ENCODE measurements at places on chromosomes 4 and X.

- no peak for ATAC-seq
Observed at GRCh38 chr4:90084967-90085295, 42.3 kb upstream of the CCSER1 start.

DNA sequence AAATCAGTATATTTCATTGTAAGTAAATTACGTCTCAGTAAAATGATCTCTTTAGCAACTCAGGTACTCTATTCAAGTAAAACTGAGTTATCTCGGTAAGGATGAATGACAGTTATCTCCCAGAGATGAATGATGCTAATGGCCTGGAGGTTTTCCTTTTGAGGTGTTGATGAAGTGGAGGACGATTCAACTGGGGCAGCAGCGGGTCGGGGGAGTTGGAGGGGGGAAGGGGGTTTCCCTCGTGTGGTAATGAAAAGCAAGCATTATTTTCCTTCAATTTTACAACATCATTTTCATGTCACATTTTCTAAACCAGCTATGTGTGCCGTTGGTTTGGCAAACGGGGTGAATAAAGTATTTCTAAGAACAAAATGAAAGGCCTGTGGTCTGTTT is 92.4 kb upstream of the ATXN3L start:
- peak; percentile 34 for ATAC-seq

DNA sequence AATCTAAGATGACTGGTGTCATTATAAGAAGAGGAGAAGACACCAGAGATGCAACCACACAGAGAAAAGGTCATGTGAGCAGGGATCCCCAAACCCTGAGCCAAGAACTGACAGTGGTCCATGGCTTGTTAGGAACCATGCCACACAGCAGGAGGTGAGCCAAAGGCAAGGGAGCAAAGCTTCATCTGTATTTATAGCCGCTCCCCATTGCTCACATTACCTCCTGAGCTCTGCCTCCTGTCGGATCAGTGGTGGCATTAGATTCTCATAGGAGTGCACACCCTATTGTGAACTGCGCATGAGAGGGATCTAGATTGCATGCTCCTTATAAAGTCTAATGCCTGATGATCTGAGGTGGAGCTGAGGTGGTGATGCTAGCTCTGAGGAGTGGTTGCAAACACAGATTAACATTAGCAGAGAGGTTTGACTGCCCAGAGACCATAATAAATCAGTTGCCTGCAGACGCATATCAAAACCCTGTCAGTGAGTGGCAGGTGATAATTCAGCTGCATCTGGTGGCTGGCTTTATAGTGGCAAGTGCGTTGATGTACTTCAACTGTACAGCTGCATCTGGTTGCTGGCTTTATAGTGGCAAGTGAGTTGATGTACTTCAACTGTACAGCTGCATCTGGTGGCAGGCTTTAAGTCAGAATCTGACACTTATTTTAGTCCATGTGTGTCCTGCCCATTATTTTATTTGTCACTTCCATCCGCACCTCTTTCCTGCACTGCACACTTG is 19.8 kb upstream of the CXCL2 start:
- ATAC-seq: no peak

DNA sequence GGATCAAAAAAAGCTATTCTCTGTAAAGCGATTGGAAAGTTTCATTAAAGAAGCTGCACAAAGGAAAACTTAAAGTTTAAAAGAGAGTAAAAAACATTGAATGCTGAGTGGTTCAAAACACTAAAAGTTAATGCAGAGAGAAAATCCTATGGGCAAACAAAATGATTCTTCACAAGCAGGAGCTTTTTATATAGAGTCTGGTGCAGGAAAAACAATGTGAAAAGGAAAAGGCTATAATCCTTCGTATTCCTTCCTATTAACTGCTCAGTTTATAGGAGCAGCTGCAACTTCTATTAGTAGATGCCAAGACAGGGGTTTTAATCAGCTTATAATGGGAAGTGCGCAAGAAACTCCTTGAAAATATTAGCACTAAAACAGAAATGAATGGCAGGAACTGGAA is 100.7 kb downstream of the PDGFC start:
- no peak for ATAC-seq

DNA sequence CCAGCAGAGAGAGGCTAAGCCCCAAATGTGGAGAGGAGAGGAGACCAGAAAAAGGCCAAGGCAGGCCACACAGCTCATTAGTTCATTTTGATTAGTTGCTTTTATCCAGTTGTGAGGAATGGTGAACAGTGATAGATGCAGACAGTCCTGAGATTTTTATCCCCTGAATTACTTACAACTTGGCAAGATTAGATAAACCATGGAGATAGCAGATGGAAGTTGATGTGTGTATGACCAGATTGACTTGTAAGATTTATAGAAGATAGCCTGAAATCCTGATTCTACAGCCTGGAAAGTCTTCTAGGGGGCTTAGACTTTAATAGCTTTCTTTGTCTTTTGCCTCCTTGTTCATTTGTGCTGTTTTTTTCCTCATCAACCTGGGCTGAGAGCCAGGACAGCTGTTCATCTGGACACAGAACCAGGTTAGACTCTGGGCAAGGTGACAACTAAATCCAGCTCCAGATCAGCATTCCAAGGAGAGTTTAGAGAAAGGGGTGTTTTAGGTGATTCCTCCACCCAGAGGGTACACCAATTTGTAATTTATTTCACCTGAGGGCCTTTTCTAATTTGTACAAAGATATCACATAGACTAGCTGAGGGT is 215.5 kb downstream of the SPATA18 start:
- no peak for ATAC-seq

DNA sequence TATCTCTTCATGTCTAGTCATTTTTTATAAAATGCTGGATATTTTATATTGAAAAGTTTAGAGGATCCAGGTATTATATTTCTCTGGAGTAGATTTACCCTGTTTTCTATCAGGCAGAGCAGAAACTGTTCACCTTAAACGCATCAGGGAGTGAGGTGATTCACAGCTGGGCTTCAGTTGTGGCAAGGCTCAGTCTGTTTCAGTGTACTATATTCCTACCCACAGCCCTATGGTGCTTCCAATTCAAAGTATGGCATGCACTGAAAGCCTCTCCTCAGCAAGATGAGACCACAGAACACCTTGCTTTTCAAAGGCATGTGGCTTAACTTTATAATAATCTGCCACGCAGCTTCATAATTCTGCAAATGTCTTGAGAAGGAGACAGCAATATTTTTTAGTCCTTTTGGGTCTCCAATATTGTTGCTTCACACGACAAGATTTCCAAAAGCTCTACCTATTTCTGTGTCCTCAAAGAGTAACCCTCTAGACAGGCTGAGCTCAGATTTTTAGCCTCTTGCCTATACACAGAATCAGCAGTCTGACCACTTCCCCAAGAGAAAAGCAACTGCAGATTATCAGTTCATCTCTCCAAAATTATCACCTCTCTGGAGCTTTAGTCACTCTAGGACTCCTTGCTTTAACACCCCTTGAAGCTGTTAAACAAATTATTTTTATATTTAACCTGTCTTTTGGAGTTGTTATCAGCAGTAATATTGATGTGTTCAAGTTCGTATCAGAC is 24.4 kb downstream of the PRDM5 start:
- ATAC-seq: no peak

DNA sequence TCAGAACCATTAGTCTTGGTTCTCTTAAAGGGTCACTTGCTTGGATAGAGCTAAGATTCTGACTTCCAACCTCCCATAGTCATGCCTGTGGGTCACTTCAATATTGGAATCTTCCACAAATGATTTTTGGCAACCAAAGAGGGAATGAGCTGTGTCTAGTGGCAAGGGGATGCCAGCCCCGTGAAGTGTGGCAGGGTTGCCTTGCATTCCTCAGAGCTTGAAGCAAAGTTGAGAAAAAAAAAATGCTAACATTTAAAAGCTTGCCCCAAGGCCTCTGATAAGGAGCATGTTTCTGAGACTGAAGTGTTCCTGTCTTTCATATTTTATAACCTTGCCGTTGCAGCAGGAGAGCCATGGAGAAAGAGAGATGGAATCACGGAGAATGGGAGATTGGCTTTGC is 120.2 kb downstream of the PAPSS1 start:
- no peak for ATAC-seq

DNA sequence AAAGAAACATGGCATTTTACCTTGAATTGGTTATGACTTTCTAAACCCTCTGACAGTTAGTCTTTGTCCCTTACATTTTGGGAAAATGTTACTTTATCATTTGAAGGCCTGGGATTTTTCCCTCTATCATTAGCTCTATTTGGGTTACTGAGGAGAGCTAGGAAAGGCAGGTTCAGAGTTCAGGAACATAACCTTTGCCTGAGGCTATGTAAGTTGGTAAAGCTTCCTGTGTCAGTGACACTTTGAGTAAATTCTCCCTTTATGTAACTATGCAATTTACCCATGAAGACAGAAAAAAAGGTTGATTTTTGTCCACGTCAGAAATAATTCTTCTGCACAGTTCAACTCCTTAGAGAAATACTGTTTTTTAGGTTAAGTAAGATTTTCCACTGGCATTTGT is 171.8 kb upstream of the NRK start:
- ATAC-seq: no peak

DNA sequence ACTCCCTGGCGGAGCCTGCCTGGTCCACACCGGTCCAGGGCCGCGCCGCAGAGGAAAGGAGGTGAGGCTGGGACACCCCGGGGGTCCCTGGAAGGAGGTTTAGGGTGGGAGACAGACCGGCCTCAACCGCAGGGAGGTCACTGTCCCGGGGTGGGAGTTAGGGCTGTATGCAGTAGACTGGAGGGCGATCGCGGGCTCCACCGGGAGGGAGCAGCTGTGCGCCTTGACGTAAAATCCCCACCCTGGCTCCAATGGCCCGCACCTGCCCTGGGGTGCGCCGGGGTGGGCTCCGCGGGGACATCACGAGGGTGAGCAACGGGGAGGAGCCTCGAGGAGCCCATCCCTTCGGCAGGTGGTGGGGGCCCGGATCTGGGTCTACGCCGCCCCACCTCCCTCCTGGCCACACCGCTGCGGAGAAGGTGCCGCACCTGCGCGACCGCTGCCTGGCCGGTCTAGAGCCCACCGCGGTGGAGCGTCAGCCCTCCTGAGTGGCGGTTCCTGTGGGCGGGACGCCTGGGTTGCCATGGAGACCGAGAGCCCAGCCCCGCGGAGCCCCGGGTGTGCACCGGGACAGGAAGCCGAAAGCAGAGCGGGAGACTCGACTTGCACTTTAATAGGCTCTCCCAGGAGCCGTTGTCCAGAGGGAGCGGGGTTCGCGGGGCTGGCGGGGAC is 105.1 kb downstream of the ADRA2C start:
- ATAC-seq: no peak

GRCh38 chrX:134604701-134605311 is 53.5 kb downstream of the PLAC1 start:
- ATAC-seq: no peak

GRCh38 chr4:71201057-71201456 is 137.8 kb upstream of the SLC4A4 start:
- no peak for ATAC-seq

Data from activated T-helper 17 cell treated with anti-CD3 and anti-CD28 coated beads, Interleukin-2, amount 50 U/mL, for 72 hours (primary cell).